Activated CD4-positive, alpha-beta T cell treated with anti-CD3 and anti-CD28 coated beads, Interleukin-2, amount 50 U/mL, for 48 hours (primary cell): ENCODE measurements at places on chromosomes 6 and 20.
A peak's percentile ranks its signal among the peaks of the same experiment; 100 is the strongest.

- DNase-seq = no peak
Observed at GRCh38 chr6:52571099-52571755, 5.6 kb downstream of the TRAM2 start.

DNA sequence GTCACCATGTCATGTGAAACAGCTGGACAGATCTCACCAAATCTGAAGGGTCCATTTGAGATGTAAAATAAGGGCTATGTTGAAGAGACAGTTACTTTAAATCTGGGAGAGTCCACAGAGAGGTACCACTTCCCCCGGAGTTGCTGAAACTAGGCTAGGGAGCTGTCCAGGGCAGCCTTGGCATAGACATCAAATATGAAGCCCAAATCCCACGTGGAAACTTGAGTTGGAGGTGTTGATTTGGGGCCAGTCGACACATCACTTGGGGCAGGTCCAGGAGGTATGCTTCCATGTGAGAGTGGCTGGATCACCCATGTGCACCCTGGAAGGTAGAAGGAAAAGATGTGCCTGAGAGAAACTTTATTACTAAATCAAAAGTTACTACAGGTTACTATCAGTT, 12.0 kb upstream of the SERPINB9 start:
- DNase-seq = no peak

GRCh38 chr6:138986578-138986977, 1.5 kb downstream of the REPS1 start:
- no peak for DNase-seq

DNA sequence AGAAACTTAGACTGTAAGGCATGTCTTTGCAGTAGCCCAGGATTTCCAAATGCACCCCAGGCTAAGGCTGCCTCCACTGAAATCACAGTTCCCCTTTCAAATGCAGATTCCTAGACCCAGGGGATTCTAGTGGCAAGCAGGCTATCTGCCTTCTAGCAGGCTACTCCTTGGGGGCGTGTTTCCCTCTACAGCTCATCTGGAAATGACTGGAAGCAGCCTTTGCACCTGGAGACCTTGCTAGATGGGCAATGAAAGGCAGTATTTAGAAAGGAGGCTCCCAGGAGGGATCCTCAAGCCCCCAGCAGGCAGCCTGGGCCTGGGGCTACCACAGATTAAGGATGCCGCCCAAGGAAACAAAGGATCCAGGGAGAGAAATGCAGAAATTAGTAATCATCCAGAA, 26.0 kb upstream of the SYNDIG1 start:
- no peak for DNase-seq

DNA sequence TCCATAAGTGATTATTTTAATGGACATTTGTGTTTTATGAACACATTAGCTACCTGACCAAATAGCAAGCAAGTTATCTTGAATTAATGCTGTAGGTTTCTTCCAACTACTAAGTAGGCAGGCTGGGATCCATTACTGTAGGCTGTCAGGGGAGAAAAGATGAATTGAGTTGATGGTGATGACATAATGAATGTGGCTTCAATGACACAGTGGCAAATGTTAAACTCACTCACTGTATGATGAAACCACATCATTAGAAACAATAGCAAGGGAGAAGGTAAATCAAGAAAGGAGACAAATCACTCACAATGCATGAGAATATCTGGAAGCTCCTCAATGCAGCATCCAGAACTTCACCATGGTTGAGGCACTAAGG, 529.7 kb upstream of the CITED2 start:
- DNase-seq = no peak

DNA sequence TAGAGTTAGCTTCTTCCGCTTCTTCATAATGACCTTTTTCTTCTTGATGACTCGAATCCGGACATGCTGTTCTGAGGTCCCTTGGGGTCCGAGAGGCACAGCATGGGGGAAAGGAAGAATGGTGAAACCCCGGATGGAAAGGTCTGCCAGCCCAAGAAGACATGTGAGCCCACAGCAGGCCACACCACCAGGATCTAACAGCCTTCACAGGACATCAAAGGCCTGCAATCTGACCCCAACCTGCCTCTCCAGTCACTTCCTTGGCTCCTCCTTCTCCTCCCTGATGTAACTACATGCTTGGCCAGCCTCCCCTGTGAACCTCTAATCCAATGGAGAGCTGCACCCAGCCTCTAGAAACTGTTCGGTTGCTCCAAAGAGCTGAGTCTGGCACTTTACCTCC, 1.6 kb downstream of the CPXM1 start:
- no peak for DNase-seq

DNA sequence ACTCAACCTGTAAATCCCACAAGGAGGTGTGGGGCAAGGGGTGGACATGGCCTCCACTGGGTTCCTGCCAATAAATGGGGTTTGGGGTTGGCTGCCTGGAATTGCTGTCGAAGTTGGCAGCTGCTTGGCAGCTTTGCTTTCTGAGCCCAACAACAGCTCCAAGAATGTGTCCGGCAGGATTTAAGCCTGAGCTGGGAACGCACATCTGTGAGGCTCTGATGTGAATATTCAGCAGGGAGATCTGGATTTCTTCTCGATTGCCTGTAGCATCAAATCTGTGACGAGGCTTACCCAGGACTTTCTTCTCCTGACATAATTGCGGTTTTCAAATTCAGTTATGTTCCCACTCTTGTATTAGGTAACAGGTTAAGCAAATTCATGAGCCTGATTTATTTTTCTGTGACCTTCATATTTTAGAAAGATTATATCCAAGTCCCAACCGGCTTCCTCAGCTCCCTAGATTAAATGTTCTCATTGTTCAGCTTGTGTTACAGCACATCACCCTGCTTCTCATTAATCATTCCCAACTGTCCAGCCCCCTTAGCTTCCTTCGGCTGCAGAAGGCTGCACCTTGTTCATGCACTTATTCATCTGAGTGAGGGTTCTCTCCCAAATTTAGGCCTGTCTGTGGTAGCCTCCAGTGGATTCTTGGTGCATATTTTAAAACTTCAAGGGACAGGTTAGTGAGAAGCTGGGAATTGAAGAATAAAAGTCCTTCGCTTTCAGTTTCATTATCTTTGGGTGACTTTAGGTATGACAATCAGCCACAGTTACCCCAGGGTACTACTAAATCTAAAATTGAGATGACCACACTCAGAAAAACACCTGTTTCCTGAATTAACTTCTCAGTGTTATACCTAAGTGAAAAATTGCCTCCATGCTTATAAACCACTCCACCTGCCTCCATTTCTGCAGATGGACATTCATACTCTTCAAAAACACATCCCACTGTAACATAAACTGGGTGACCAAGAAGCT, 310.0 kb downstream of the ESR1 start:
- DNase-seq = no peak

GRCh38 chr6:1770968-1771723, 161.4 kb downstream of the FOXC1 start:
- peak; percentile 49 for DNase-seq

GRCh38 chr20:24432046-24432442, 37.4 kb upstream of the SYNDIG1 start:
- no peak for DNase-seq

DNA sequence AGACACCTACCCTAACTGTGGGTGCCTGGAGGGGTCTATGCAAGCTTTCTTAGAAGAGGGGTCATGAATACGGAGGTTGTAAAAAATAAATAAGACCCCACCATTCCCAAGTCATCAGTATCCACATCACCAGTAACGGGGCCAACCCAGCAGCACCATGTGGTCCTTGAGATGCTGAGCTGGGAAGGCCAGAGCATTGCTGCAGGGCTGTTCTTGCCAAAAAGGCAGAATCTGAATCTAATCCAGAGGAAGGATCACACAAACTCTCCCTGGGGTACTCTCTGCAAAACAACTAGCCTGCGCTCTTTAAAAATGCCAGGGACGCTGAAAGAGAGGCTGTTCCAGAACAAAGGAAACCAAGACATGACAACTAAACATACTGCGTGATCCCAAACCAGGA, 43.2 kb downstream of the SSR1 start:
- DNase-seq = no peak

GRCh38 chr20:25859649-25860530, 163.2 kb upstream of the ZNF337 start:
- peak; percentile 79 for DNase-seq

GRCh38 chr20:33796263-33796906, 14.8 kb upstream of the CHMP4B start:
- no peak for DNase-seq

- DNase-seq = no peak
Observed at GRCh38 chr20:63016514-63017075, 9.8 kb upstream of the BHLHE23 start.

DNA sequence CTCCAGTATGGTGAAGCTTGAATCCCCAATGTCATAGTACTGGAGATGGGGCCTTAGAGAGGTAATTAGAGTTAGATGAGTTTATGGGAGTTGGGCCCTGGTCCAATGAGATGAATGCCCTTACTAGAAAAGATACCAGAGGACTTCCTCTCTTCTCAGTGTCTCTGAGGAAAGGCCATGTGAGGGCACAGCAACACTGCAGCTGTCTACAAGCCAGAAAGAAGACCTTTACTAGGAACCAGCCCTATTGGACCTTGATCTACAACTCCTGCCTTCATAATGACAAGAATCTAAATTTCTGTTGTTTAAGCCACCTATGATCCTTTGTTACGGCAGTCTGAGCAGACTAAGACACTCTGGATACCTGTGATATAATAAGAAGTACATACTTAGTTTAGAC, 31.4 kb upstream of the AKAP7 start:
- DNase-seq = no peak

DNA sequence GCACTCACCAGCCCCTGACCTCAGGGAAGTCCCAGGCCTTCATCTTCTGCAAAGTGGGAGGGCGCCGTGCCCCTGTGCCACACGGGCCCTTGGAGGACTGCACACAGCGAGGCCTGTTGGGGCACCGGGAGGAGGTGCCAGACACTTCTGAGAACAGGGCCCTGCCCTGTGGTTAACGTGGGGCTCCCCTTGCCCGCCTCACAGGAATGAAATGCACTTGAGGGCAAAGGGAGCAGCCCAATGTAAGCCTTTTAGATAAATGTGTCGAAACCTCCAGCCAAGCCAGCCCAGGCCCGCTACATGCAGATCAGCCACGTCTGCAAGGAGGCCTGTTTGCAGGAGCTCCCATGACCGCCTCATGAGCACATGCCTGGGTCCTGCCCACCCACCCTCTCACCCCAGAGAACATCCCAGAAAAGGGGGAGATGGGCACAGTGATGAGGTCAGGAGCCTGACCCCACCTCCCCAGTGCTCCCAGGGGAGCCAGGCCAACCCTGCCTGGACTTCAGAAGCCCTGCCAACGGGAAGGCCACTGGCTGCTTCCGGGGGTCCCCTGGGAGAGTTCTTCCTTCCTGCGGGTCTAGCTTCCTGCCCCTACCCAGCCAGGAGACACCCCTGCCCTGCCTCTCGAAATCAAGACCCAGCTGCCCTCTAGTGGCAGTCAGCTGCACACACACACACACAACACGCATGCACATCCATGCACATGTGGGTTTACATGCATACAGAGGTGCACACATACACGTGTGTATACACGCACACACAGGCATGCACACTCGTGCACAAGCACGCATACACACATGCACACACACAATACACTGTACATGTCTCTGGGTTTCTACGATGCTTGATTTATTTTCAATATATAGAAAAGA, 178.7 kb downstream of the TAF4 start:
- DNase-seq = peak; percentile 31

DNA sequence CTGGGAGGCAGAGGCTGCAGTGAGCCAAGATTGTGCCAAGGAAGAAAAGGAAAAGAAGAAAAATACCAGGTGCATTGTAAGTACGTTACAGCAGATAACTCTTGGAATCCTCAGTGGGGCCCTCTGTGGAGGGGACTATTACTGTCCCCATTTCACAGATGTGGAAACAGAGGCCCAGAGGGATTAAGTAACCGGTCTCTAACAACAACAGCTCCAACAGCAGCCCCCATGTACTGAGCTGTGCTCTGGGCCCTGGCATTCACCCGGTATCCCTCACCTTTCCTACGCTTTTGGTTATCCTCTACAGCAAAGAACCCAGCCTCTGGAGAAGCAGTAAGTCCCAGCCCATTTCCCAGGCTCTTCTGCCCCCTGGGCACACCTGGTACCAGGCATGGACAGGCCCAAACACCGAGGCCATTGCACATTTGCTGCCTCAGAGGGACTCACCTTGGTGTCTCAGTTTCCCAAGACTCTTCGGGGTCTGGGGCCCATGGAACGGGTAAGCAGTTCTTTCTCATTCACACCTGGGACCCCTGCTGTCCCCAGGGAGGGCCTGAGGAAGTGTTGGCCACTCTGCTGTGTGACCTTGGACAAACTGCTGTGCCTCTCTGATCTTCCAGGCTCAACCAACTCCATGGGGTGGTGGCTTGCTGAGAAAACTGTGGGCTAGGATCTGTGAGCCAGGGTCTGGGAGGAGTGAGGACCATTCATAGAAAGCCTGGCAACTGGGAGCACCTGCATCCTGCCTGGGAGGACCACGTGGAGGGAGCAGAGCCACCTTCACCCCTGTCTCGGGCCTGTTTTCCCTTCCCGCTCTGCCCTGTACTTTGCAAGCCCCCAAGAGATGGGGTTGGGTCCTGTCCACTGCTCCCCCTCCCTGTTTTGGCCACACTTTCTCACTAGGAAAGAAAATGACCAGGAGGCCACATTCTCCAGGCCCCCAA, 59.9 kb downstream of the SNAI1 start:
- DNase-seq = no peak

- DNase-seq = no peak
Observed at GRCh38 chr20:14720251-14720650, 382.8 kb upstream of the FLRT3 start.

- DNase-seq = no peak
Observed at GRCh38 chr6:10441004-10441654, 26.3 kb upstream of the TFAP2A start.

GRCh38 chr20:17761604-17762003, 61.8 kb downstream of the BANF2 start:
- no peak for DNase-seq

- no peak for DNase-seq
Observed at GRCh38 chr20:24116611-24117010, 128.0 kb upstream of the GGTLC1 start.

- DNase-seq = no peak
Observed at GRCh38 chr6:44100088-44100550, 27.1 kb downstream of the MRPL14 start.

- no peak for DNase-seq
Observed at GRCh38 chr6:159148641-159149040, 20.6 kb upstream of the FNDC1 start.

GRCh38 chr6:3751730-3752530, 417 bp upstream of the PXDC1 start:
- DNase-seq = peak; percentile 70

DNA sequence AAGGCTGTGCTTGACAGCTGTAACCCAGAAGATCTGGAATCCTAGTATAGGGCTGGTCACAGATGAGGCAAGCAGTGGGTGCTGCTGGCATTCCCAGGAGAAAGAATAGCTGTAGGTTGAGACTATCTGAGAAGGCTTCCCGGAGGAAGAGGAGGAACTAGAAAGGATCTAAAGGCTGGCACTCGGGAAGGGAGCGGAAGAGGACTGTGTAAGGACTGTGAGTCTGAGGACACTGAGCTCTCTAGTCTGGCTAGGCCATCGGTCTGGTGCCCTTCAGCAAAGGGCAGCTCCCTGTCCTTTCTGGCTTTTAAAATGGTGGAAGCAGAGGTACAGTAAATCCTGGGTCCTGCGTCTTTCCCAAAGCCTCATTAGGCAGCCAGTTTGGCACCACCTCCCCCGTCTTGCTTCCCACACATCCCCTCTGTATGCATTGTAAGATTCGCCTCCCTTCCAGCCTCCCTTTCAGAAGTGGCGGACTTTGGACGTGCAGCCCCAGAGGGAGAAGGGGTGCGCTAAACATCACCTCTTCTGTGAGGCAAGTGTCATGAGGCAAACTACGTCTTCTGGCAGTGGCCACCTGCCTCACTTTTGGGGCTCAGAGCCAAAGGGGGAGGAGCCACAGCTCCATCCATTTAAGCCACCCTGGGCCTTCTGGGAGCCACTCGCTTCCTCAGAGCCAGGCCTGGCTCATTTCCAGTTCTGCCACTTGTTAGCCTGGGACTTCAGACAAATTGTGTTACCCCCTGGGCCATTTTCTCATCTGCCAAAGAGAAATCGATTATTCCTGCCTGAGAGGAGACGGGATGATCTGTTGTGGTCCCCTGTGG, 8.6 kb downstream of the SNPH start:
- no peak for DNase-seq
